Iris pigment epithelial cell (primary cell): ENCODE measurements at places on chromosomes 4 and X.

GRCh38 chrX:97850911-97851310 is 967.2 kb downstream of the RPA4 start:
- no peak for DNase-seq

- no peak for DNase-seq
Measured at GRCh38 chrX:16853537-16853936, 16.6 kb downstream of the RBBP7 start.

DNA sequence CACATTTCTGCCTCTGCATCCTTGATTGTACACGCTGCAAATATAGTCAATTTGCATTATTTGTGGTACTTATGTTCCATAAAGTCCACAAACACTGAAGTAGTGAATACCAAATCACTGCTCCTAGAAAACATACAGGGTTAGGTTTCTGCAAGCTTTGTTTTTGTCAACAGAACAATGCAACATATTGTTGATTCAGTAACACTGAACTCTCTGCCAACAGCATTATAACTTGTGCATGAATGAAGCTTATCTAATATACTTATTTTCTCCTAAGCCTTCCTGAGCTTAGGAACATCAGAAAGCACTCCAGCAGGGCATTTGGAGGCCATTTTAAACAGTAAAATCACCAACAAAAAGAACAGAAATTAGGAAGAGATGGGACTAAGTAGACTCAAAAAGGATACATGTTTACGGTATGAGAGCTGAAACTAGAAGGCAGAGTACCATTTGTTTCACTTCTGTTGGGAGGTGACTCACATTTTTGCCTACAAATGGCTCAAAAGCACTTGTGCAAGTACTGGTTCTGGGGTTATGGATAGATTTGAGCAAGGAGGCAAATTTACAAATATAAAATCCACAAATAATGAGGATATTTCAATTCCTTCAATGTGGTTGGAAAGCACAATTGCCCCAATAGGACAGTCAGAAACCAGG is 14.1 kb downstream of the COX18 start:
- DNase-seq, result peak; percentile 39

DNA sequence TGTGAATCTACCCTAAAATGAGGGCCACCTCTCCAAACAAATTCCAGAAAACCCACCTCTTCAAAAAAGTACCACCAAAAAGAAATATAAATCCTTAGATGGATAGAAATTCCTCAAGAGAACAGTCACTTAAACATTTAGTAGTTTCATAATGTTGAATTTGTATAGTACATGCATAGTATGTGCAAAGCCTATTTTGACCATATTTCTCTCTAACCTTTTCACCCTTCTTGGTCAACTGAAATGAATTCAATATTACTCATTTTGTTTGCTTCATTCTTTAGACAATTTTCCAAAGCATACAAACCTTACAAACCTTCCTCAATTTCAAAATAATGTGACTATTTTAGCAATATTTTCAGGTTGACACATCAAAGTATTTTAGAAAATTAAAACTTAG is 4.1 kb downstream of the RHOXF1 start:
- DNase-seq, result peak; percentile 54

DNA sequence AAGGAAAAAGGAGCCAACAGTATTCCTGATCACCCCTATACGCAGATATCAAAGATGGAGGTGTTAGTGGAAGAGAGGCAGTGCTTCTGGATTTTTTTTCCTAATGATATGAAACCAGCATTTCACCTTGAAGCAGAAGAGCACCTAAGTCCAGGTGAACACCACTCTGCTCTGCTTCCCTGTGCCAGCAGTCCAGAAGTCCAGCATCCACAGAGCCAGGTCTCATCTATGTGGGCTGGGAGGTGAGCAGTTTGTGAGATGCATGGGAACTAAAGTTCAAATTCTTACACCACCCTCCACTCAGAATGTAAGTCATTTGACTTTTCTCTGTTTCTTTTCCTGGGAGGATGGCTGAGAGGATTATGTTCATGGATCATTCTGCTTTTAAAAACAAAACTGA is 202.6 kb downstream of the RELL1 start:
- DNase-seq, result no peak

DNA sequence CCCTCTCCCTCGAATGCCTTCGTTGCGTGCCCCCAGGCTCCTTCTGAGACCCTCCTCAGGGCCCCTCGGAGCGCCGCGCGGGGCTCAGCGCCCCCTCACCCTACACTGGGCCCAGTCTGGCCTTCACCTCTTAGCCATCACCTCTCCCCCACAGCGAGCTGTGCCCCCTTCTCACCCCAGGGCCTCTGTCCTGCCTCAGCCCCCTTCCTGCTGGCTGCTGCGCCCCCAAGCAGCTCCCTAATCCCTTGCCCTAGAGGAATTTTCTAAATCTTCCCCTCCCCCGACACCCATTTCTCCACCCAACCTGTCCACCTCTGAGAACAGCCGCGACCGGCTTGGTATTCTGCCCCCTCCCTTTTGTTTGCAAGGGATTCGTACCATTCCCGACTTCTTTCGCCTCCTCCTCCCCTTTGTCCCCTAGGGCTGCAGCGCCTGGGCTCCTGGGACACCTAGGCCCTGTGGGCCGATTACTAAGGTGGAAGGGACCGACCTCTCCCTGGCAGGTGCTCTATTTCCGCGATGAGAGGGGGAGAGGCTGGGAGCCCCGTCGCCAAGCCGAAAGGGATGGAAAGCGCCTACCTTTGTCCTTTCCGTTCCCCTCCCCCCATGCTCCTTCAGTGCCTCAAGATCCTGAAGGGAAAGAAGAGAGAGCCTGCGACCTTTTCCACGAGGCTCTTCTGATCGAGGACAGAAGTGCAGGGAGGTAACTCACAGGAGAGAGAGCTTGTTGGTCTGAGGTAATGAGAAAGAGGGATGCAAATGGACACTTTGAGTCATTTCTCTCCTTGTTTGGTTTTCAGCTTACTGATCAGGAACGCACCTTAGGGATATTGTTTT is 10.9 kb downstream of the DLG3 start:
- DNase-seq, result no peak

GRCh38 chrX:24920769-24921168 is 95.0 kb downstream of the ARX start:
- DNase-seq, result no peak

GRCh38 chr4:48064349-48064748 is 47.8 kb downstream of the NIPAL1 start:
- no peak for DNase-seq

DNA sequence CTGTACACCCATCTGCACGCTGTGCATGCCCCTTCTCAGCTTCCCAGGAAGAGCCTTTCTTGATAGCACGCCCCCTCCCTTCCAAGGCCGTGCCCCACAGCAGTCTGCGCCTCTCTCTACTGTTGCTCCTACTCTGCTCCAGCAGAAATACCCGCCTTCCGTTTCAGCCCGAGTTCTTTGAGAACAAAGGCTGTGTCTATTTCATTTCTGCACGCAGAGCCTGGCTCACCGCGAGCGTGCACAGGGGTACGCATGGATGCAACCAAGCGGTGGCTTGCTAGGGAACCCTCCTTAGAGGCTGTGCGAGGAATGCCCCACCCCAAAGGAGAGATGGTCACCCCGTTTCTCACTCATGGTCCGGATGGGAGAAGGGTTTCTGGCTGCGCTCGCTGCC is 485 bp downstream of the AADAT start:
- DNase-seq, result peak; percentile 43

- DNase-seq, result peak; percentile 35
Measured at GRCh38 chr4:71270901-71271300, 67.9 kb upstream of the SLC4A4 start.

DNA sequence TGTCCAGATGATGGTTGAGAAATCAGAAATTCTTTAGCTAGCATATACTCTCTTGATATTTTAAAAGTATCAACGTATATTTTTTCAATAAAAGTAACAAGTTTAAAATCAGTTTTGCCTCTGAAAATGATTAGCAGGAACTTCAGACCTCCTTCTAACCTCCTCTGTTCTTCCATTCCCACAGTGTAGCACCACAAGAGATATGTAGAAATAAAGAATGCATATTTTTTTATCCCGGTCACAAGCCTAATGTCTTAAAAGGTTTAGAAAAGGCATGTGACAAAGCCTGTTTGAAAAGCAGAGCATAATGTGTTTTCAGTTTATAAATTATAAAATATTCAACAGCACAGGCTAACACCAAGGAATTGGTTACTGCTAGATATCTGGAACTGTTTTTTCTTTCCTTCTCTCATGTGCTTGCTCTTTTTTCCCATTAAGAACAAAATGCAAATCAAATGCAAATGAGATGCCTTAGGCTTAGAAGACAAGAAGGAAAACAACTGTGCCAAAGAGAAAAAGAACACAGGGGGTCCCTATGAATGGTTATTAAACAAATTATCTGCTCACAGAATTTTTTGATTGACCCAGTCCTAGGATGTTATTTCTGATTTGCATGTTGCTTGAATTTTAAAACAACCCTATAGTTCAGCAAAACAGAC is 351.7 kb upstream of the FAM241A start:
- DNase-seq, result no peak

- no peak for DNase-seq
Measured at GRCh38 chr4:105509291-105509690, 35.4 kb upstream of the PPA2 start.

- DNase-seq, result no peak
Measured at GRCh38 chr4:22991576-22991975, 298.8 kb downstream of the GBA3 start.

DNA sequence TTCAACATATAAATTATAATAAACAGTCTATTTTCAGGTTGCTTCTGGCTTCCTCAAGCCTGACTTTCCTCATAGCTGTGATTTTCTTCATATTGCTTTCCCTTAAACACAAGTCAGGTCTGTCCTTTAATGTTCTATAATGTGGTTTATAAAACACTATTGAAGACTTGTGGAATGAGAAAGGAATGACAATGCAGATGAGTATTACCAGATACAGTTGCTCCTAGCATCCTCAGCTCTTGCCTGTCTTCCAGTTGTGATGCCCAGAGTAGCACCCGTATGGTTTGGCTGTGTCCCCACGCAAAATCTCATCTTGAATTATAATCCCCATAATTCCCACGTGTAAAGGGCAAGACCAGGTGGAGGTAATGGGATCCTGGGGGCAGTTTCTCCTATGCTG is 265.7 kb upstream of the BOD1L1 start:
- DNase-seq, result no peak

DNA sequence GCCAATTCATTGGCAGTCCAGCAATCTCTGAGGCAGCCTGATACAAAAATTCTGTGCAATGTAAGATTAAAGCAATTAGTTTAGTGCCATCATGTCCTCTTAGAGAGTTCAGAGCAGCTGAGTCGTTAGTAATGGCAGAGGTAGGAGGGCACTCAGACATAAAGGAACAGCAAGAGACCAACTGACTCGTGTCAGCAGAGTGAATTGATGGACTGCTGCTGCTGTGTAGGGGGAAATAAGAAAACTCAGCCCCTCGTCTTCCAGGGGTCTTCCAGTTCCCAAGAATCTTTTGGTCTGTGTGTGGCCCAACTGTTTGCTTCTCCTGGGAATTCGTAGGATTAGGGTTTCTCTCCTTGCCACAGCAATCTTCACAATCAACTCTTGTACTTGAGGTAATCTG is 100.9 kb downstream of the TTC29 start:
- no peak for DNase-seq

DNA sequence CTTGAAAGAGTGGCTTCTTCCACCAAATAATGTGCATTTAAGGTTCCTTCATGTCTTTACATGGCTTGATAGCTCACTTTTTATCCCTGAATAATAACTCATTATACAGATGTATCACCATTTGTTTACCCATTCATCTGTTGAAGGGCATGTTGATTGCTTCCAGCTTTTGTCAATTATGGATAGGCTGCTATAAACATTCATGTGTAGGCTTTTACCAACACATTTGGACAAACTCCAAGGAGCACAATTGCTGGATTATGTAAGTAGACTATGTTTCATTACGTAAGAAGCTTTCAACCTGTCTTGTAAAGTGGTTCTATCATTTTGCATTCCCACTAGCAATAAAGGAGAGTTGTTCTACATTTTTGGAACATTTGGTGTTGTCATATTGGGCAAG is 2637.0 kb downstream of the PCDH7 start:
- no peak for DNase-seq

- peak; percentile 85 for DNase-seq
Measured at GRCh38 chr4:156968479-156968984, 3.1 kb downstream of the PDGFC start.

- no peak for DNase-seq
Measured at GRCh38 chr4:164058776-164059445, 564.4 kb downstream of the TMA16 start.

DNA sequence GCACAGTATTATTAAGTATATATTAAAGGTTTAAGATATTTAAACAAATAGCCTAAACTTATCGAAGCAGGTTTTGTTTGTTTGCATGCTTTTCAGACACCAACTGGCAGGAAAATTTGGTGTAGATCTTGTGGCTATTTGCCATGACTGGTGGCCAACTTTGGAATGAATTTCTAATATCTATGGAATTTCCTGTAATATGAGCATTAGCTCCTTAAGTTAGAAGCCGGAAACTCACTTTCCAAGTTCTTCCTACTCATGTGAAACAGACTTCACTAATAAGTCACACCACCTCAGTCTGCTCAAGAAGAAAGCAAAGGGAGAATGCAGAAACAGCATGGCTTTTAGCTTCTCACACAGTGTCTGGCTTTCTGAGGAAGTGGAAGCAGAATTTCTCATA is 563.9 kb downstream of the GRXCR1 start:
- peak; percentile 83 for DNase-seq

DNA sequence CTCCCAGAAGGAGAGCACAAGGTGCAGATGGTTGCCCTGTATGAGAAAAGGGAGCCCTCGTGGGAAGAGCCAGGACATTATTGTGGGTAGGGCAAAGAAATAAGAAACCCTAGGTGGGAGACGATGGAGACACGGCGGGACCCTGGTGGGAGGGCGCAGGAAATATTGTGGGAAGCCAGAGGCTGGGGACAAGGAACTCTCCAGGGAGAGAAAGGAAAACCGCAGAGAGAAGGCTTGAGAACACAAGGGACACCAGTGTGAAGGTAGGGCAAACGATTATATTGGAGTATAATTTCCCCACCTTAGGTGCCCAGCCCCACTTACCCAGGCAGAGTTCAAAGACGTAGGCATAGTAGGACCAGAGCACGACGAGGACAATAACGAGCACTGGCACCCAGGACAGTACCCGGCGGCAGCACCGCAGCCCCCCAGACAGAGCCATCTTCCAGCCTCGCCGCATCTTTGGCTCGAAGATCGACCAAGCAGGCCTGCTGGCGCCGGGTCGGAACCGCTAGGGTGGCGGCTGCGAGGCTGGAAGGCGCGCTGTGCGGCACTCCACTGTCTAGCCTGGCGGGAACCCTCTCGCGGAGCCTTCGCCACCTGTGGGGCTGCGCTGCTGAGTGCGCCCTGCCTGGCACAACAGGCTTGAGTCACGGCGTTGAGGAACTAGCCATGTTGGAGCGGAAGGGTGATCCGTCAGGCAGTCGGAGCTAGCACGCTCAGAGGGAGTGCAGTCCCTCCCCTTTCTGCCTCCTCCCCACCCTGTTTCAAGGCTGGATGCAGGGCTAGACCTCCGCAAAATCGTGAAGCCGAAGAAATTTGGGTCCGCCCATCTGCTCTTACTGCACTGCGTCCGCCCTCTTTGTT is at the start of gene ZDHHC15:
Gene ZDHHC15 (minus strand): TSS at position 473 of the 867 bp plus-strand sequence. CDS start 13 bp downstream, at position 460.
- no peak for DNase-seq
